ENCODE measurements at places on chromosomes 12 and 14.

- DNase-seq = no peak
Observed at GRCh38 chr12:115223322-115223721, 539.3 kb upstream of the TBX3 start.

GRCh38 chr12:114266536-114266935, 139.4 kb downstream of the TBX5 start:
- no peak for DNase-seq

DNA sequence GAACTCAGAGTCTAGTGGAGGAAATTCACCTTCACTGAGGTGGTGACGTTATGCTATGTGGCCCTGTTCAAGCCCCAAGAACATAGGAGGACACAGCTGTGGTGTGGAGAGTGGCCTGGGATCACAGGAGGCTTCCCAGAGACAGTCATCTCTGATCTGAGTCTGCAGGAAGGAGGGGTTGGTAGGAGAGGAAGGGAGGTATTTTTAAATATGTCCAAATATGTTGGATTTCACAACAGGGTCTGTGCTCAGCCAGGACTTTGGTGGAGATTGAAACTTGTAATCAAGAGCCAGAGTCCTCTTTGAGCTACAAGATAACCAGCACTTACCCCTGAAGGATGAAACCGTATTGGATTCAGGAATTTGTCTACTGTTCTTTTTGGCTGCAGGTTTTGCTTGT, 26.4 kb upstream of the MED13L start:
- no peak for DNase-seq

GRCh38 chr12:87054226-87054625, 798.0 kb upstream of the MGAT4C start:
- no peak for DNase-seq

DNA sequence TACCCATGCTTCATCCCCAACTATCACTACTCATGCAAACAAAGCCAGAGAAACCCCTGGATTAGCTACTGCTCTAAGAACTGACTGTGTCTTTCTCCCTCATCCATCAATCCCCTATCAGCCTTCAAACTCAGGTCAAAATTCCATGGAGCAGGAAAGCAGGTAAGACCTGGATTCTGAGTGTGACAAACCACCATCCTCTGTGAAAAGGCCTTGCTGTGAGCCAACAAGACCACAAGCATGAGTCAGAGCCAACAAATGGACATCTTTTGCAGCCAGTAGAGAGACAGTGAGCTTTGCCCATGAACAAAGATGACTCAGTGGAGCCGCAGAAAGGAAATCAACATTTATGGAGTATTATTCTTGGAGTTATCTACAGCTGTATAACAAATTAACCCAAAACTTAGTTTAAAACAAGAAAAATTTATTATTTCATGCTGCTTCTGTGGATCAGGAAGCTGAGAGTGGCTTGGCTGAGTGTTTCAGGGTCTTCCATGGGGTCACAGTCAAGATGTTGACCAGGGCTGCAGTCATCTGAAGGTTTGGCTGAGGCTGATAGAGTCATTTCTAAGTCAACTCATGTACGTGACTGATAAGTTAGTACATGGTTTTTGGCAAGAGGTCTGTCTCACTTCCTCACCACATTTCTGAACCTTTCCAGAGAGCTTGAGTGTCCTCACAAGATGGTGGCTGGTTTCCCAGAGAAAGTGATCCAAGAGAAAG, 61.1 kb downstream of the PITPNM2 start:
- DNase-seq = no peak

DNA sequence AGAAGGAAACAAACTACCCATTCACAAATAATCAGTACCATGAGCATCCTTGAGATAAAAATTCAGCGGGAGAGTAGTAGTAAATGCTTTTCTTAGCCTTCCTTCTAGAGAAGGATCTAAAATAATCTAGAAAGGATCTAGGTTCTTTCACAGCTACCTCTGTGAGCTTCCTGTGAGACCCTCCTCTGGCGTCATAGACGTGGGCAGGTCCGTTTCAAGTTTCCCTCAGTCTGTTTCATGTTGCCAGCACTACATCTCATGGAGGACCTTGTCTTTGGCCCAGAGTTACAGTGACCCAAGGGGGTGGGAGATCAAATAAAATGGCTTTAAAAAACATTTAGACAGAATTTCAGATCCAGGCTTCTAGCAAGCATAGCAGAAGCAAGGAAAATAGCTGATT, 13.6 kb downstream of the DAAM1 start:
- DNase-seq = no peak

DNA sequence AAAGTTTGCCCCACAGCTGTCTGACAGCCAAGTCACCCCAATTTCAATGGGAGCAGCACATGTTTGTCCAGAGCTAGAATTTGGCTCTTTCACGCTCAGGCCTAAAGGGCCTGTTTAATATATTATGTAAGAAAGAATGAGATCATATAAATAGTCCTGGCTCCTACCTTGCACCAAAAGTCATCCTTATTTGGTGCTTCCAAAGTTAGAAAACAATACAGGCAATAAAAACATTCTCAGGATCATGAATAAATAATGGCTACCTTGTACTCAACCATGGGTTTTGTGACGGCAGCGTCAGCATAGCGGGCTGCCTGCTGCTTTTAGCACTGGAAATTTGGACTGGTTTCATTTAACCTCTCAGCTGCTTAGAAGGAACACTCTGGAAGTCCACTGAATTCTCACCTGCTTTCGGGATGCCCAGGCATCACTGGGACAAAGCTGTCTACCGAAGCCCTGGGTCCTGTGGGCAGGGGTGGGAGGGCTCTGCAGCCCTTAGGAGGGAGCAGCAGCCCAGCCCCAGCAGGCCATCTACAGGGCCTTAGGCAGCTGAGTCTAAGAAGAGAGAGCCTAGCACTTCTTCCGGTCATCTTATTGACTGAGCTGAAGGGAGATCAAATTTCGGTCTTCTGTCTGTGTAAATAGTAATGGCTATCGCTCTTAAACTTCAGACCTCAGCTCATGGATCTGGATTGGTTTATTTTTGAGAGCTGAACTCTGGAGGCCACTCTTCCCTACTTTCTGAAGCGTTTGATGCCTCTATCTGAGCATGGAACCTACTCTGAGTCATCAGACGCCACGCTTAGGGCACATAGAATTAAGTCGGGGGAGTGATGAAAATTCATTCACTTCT, 106.5 kb downstream of the SAMD4A start:
- DNase-seq = no peak

DNA sequence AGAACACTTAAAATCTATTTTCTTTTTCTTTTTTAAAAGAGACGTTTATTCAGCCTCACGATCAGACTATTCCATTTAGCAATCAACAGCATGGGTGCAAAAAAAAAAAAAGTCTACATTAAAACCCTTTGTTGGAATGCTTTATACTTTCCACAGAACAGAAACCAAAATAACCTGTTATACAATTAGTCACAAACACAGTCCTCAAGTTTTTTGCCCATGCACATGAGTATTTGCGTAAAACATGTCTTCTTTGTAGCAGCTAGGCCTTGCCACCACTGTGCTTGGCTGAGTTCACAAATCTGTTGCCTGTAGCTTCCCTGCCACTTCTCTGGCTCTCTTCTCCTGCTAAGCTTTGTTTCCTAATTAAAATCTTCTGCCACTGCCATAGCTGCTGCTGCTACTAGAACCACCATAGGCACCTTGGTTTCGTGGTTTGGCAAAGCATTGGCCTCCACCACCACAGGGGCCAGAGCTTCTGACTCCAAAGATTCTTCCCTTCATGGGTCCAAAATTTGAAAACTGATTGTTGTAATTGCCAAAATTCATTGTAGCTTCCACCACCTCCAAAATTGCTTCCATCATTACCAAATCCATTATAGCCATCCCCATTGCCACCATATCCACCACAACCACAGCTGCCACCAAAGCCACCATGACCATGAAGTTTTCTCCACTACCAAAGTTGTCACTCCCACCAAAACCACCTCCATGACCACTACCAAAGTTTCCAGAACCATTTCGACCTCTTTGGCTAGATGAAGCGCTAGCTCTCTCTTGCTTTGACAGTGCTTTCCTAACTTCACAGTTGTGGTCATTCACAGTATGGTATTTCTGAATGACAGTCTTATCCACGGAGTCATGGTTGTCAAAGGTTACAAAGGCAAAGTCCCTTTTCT, 38.1 kb downstream of the KLRG1 start:
- no peak for DNase-seq

DNA sequence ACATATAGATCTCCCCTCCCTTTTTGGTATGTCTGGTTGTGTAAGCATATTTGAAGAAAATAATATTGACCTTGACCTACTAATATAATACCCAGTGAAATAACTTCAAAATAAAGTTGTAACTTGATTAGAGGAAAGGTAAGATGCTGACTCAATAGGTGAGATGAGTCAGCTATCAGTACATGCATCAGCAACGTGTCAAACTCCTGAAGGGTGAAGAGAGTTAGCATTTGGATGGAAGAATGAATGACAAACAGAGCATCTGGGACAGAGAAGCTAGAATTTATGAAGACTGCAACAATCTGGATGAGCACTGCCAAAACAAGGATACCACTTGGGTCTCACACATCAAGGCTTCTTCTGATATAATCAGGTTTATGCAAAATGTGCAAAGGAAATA, 74.9 kb downstream of the PPP2R5E start:
- no peak for DNase-seq

- no peak for DNase-seq
Observed at GRCh38 chr14:62692490-62693106, 352.7 kb downstream of the KCNH5 start.

DNA sequence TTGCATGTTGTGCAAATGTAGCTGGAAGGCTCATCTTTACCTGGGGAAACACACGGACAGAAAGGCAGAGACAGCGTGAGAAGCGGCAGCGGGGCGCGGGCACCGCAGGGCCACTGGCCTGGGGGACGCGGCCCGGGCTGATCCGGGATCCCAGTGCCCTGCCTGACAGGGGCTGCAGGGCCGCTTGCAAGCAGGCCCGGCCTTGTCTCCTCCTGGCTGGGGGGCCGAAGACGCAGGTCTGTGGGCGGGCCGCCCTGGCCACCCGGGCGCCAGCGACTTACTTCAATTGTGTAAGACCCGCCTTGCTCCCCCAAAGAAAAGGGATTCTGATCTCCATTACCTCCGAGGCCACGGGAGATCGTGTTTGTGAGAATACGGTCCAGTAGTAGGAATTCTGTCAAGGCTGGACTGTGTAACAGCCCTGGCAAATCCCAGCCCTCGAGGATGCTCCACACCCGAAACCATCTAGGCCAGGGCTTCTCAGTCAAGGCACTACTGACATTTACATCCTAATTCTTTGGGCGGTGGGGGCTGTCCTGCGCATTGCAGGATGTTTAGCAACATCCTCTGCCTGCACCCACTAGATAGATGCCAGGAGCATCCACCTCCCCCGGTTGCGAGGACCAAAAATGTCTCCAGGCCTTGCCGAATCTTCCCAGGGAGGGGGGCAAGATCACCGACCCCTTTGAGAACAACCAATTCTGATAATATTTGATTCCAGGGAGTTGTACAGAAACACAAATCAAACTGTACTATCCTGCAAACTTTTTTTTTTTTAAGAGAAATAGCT, 95.6 kb downstream of the BCL11B start:
- no peak for DNase-seq

DNA sequence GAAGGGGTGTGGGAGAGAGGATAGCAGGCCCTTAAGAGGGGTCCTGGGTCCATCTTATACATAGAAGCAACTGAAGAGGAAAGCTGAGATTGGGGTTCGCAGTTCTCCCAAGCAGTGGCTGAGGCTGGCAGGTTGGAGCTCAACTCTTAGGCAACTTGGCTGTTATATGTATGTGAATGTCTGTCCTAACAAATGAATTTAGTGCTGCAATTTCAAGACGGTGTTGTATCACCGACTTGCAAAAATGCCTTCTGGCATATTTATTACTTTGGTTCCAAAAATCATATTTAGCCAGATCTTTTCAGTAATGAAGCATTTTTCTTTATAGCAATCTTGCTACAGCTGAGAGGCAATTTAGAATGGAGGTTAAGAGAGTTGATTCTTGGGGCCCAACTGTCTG, 148.3 kb downstream of the AKAP6 start:
- DNase-seq = no peak

- DNase-seq = no peak
Observed at GRCh38 chr14:31122098-31122611, 85.4 kb downstream of the HECTD1 start.

- DNase-seq = no peak
Observed at GRCh38 chr14:73235531-73236155, 1.7 kb upstream of the PAPLN start.
